ENCODE measurements at places on chromosomes 5 and 9.
A peak's percentile ranks its signal among the peaks of the same experiment; 100 is the strongest.

- DNase-seq, result no peak
Measured at GRCh38 chr9:131800843-131801242, 61.0 kb upstream of the RAPGEF1 start.

GRCh38 chr9:34862043-34862442, 96.0 kb upstream of the PHF24 start:
- no peak for DNase-seq

GRCh38 chr5:157575381-157576020, at the start of gene ADAM19:
ADAM19 (minus strand) TSS chr5:157575775; CDS start chr5:157575696, 79 bp downstream.
- DNase-seq, result peak; percentile 72

- no peak for DNase-seq
Measured at GRCh38 chr5:172571413-172571812, 69.7 kb upstream of the NEURL1B start.

- no peak for DNase-seq
Measured at GRCh38 chr5:71563161-71563560, 24.0 kb upstream of the MCCC2 start.

- DNase-seq, result no peak
Measured at GRCh38 chr9:105126226-105126625, 118.2 kb upstream of the SLC44A1 start.

DNA sequence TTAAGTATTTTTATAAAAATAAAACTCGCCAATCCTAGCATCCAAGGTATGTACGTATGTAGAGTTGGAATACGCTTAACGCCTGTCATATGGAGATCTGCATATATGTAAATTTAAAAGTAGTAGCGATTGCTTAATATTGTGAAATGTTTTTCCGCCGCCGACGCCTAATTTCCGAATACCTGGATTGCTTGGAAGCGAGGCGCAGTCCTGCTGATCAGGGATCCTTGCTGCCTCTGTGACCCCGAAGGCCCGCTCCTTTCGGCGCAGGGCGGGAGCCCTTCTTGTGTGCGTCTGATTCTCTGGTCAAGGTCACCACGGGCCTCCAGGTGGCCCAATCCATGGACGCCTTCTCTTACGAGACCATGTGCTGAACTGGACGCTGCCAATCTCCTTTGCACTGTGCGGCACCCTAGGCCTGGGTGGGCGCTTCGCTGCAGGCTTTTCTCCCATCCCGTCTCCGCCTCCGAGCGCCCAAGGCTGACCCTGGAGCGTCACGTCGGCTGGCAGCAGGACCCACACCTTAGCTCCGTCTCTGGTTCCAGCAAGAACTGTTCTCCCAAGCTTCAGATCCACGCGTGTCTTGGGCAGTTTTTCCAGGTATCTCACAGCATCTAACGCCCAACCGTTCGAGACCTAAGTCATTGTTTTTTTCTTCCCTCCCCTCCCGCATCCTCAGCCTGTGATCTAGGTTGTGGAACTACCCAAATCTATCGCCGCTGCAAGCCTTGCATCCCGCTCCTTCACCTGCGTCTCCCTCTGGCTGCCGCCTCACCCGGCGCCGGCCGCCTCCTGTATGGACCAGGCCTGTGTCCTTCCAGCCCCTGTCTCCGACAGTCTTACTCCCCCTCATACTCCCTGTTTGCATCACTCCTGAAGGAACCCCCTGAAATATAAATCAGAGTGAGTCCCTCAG, 3.6 kb upstream of the TRIM41 start:
- DNase-seq, result no peak

DNA sequence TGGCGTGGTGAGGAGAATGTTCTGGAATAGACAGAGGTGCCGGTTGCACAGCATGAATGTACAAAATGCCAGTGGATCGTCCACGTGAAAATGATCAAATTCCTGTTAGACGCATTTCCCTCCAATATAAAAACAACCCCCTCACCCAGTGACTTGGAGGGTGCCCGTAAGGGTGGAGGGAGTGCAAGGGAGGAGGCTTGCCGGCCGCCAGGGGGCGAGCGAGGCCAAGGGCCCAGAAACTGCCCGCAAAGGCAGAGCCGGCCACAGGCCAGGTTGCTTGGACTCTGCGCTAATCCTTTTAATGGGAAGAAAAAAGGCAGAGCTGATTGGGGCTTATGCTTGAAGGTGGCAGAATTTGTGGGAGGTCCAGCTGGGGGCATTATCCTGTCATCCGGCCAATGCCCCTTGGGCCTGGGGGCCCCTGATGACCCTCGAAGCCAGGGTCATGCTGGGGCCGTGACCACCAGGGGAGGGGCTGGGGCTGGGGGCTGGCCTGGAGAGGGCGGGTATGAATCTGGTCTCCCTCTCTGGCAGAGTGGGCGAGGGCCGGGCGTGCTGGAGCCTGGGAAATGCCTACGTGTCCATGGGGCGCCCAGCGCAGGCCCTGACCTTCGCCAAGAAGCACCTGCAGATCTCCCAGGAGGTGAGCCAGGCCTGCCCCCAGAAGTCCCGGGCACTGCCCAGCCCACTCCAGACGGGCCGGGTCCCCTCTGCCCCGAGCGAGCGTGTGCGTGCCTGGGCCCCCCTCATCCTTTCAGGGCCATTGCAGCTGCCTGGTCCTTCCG, 12.0 kb downstream of the GPSM1 start:
- no peak for DNase-seq

DNA sequence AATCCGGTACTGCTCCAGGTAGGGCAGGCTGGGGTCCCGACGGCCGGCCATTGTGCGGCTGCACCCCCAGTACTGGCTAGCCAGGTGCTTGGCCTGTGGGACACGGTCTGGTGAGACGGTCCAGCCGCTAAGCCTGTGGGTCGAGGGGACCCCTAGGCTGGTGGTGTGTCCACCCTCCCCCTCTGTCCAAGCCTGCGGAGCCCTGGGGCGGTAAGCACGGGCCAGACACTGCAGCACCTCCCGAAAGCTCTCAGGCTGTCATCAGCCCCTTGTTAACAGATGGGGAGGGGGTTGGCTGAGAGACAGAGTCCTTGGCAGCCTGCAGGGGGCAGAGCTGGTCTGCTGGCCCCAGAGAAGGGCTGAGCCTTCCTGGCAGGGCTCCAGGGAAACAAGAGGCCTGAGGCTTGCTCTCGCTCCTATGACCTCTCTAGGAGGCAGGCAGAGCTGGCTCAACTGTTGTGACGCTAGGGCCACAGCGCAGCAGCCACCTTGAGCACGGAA, 11.8 kb upstream of the MRNIP start:
- DNase-seq, result no peak

DNA sequence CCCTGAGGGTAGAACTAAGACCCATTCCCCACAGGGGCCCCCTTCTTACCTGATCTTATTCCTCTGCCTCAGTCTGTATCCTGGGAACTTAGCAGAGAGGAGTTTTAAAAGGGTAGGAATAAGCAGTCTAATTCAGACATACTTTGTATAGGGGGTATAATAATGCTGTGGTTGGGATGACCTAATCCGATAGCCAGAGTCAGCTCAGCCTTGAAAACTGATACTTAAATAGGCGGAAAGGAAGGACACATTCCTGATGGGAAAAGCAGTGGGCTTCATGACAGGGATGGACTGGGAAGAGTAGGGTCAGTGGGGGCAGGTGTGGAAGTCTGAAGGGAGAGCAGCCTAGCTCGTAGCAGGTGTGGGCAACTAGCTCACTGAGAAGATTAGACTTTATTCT, 52.2 kb upstream of the TESK1 start:
- DNase-seq, result no peak

DNA sequence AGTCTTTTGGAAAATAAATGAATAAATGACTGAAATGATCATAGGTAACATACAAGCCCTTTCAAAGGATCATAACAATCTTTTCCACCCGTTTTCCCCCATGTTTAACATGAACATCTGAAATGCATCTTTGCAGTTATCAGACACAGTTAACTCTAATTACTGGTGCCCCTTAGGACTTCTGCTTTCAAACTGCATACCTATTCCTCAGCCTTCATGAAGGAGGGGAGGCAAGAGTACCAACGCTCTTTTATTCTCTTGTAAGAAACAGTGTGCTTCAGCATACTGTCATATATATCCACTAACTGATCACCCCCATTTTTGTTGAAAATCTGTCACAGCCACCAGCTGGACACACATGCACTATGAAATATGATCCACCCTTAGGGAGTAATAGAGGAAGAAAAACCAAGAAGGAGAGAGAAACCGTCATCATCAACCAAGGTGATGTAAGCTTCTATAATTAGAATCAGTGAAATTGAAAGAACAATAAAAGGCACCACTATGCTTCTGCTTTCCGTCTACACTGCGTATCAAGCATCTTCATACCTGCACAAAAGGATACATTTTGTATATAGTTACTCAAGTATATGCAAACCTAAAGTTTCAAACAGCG, 98.7 kb downstream of the RAPGEF6 start:
- no peak for DNase-seq

GRCh38 chr9:114117996-114118830, 19.1 kb upstream of the KIF12 start:
- DNase-seq, result no peak

DNA sequence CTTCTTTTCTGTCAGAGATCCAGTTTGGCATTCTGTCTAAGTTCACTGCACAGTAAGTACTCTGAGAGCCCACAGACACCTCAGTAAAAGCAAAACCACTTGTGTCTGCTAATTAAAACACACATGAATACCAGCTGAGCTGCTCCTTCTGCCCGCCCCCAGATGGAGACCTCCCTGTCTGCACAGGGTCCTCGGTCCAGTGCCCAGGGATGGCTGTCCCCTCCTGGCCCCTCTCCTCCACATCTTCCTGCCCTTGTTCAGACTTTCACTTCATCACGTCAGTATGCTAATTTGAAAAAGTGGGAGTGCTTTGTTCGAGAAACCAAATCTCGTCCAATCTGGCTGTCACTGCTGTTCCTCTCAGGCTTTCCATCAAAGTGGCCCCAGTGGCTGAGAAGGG, 43.5 kb downstream of the LIX1 start:
- DNase-seq, result no peak

GRCh38 chr5:156434471-156434870, 107.5 kb downstream of the SGCD start:
- DNase-seq, result no peak

DNA sequence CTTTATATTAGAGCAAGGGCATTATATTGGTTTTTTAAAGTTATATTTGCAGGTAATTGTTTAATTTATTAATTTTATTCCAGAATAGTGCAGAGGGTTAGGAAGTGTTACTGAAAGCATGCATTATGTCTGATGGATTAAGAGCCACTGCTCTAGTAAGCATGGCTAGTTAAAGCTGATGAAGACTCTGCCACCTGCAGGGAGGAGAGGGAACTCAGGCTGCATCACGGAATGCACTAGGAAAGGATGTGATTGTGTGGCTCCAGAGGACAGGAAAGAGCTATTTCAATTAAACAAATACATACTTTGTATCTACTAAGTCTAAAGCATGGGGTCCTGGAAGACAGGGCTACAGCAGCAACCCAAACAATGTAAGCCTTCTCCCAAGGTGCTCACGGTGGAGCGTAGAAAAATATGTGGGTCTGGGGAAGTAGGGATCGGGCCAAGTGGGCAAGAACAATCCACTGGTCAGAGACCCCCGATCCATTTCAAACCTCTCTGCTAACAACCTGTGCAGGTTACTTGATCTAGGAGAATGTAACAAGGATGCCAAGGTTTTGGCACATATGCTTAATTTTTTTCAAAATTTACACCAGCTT, 15.3 kb upstream of the GRXCR2 start:
- DNase-seq, result no peak

- no peak for DNase-seq
Measured at GRCh38 chr5:132017738-132018625, 6.5 kb upstream of the ACSL6 start.

GRCh38 chr9:131277910-131278701, 1.8 kb upstream of the FAM78A start:
- peak; percentile 69 for DNase-seq

DNA sequence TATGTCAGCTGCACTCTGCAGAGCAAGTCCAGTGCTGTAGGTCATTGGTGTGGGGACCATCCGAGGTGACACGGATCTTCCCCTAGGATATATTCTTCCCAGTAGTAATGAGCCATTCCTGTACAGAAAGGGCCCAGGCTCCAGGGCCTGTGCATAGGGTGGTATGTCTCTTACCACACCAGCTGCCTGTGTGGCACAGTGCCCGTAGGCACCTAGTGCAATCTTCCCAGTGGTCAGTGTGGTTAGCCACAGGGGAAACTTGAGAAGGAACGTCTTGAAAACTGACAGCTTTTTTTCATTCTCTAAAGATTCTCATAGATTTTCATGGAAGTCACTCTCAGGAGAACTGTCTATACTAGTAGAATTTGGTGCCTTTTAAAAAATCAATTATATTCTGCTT, 39.8 kb downstream of the CYSTM1 start:
- no peak for DNase-seq
